Adrenal gland (tissue), 19 donors: ENCODE measurements at places on chromosomes 1 and 21. TPM values are rescaled to one million over a fixed set of nuclear protein-coding genes. Genes with fewer than 3 reads are reported as not detected.

- H3K27me3 ChIP-seq = no peaks in the 10 kb centered on the region
- no peak overlapping the region for H3K27ac ChIP-seq
- no peak for DNase-seq
- no peak overlapping the region for H3K4me3 ChIP-seq
Measured at GRCh38 chr1:87362063-87362833, 33.6 kb downstream of the LMO4 start.

The GABPB2 gene
- total RNA-seq = 10.6 TPM

GRCh38 chr21:37915497-37915911 is 753 bp downstream of the KCNJ6 start:
- H3K4me1 ChIP-seq = no peaks in the 10 kb centered on the region
- no peak for DNase-seq
- H3K27me3 ChIP-seq = peaks cover 35% of the 10 kb centered on the region
- H3K4me3 ChIP-seq = no peak overlapping the region
- H3K36me3 ChIP-seq = no peaks in the 10 kb centered on the region

The GJB5 gene
- not detected for total RNA-seq

GRCh38 chr1:99849413-99849743 is 783 bp upstream of the AGL start:
- no peak overlapping the region for H3K4me3 ChIP-seq
- no peaks in the 10 kb centered on the region for H3K27me3 ChIP-seq
- no peaks in the 10 kb centered on the region for H3K36me3 ChIP-seq
- no peak for DNase-seq
- no peak overlapping the region for H3K27ac ChIP-seq
- H3K4me1 ChIP-seq = peaks cover 8% of the 10 kb centered on the region

The TSEN15 gene
- 29.9 TPM for total RNA-seq

The KRTAP10-10 gene
- total RNA-seq = not detected

DNA sequence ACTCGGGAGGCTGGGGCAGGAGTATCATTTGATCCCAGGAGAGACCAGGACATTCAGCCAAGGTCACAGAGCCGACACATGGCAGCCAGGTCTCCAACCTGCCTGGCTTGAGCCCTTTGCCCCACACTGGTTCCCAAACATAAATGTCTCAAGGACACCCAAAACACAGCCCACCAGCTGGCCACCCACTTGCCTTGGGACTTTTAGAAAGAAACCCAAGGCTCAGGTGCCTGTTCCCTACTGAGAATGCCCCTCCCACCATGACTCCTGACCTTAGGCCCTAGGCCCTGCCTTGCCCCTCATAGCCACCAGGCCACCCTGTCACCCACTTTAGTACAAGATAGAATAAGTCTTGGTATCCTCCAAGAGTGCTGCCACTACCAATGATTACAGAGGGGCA is 41.9 kb upstream of the LRP8 start:
- H3K4me1 ChIP-seq = no peaks in the 10 kb centered on the region
- no peak overlapping the region for H3K27ac ChIP-seq
- H3K36me3 ChIP-seq = no peaks in the 10 kb centered on the region
- H3K27me3 ChIP-seq = peaks cover 6% of the 10 kb centered on the region
- peak; percentile 5 for DNase-seq
- no peak overlapping the region for H3K4me3 ChIP-seq

The GBP6 gene
- not detected for total RNA-seq

- H3K4me3 ChIP-seq = no peak overlapping the region
- no peaks in the 10 kb centered on the region for H3K36me3 ChIP-seq
- DNase-seq = peak; percentile 35
- H3K27me3 ChIP-seq = no peaks in the 10 kb centered on the region
- H3K27ac ChIP-seq = peak overlapping the region; percentile 63
- H3K4me1 ChIP-seq = peaks cover 27% of the 10 kb centered on the region
Measured at GRCh38 chr1:41152622-41153044, 89.5 kb downstream of the SCMH1 start.

The CELA3B gene
- total RNA-seq = 6.7 TPM

The OR2T35 gene
- not detected for total RNA-seq

GRCh38 chr1:79912813-79913212 is 906.3 kb upstream of the ADGRL4 start:
- no peak overlapping the region for H3K27ac ChIP-seq
- H3K36me3 ChIP-seq = no peaks in the 10 kb centered on the region
- no peaks in the 10 kb centered on the region for H3K27me3 ChIP-seq
- H3K4me1 ChIP-seq = no peaks in the 10 kb centered on the region
- no peak for DNase-seq

DNA sequence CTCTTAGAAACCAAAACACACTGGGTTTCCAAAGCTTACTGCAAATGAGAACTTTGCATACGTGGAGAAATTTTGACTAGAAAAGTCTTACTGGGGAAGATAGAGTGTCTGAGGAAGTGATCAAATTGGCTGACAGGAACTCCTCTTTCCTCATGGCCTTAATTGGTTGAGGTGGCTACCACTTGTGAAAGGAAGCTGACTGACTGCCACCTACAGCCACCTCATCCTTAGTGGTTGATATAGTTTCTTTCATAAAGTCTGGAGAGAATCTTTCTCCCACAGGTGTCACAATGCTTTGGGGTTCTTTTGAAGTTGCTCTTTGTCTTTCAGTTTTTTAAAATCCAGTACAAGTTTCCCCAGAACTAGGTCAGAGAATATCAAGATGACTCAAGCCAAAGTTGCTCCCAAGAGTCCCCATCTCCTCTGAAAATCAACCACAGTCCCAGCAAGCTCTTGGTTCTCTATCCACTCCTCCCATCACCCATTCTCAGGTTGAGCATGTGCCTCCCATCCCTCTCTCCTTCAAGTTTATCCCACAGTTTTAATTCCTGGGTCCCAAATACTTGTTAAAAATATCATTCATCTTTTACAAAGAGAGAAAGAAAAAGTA is 43.3 kb downstream of the GPR88 start:
- H3K27ac ChIP-seq = no peak overlapping the region
- H3K36me3 ChIP-seq = no peaks in the 10 kb centered on the region
- peaks cover 7% of the 10 kb centered on the region for H3K4me1 ChIP-seq
- no peak overlapping the region for H3K4me3 ChIP-seq
- no peak for DNase-seq

DNA sequence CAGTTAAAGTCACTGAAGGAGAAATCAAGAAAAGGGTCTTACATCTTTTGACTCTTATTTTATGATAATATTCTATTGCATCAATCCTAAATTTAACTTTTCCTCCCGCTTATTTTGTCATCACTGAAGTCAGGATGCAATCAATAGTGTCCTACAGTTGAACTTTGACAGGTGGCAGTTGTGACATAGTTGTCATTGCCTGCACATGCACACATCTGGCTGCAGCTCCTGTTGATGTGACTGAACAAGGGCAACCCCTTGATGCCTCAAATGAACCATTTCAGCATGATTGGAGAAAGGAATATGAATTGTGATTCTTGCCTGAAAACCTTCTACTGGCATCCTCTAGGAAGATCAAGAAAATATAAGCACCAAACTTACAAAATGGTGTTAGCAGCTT is 157.7 kb downstream of the NTNG1 start:
- no peak overlapping the region for H3K4me3 ChIP-seq
- no peaks in the 10 kb centered on the region for H3K36me3 ChIP-seq
- H3K27ac ChIP-seq = no peak overlapping the region
- no peaks in the 10 kb centered on the region for H3K4me1 ChIP-seq
- no peaks in the 10 kb centered on the region for H3K27me3 ChIP-seq

DNA sequence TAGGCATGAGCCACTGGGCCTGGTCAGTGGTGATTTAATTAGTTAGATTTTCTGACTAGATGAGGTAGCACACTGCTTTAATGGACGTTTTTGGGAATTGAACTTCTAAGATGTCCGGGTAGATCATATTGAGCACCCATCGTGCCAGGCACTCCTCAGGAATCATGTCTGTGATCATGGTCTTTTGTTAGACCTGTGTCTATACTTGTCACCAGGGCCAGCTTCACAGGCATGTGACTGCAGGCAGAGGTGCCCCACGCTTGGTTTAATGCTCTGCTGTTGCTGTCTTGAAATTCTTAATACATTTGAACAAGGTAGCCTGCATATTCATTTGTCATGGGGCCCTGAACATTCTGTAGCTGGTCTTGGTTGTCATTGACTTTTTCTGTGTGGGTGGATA is 19.6 kb downstream of the UBE4B start:
- peaks cover 5% of the 10 kb centered on the region for H3K4me1 ChIP-seq
- DNase-seq = no peak
- no peak overlapping the region for H3K4me3 ChIP-seq
- H3K36me3 ChIP-seq = peaks cover 3% of the 10 kb centered on the region

DNA sequence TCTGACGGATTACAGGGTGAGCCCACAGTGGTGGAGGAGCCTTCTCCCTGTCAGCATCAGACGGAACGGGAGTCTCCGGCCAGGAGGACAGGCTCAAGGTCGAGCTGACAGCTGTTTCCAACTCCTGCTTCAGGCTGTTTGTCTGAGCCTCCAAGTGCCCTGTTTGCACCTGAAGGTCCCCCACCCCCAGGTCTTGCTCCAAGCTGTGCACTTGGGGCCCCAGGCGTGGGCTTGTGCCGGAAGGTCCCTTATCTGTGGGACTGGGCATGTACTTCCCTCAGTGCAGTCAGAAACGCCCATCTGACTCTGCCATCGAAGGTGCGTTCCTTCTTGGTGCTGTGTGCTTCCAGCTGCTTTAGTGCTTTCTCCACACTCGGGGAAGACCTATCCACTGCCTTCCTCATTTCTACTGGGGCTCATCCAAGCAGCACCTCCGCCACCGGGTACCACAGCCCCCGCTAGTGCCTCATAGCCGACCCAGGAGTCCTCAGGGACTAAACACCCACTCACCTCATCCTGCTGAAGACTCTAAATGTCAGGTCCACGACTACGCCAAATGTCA is 29.5 kb upstream of the CR2 start:
- H3K27me3 ChIP-seq = no peaks in the 10 kb centered on the region
- no peak overlapping the region for H3K27ac ChIP-seq
- H3K4me1 ChIP-seq = no peaks in the 10 kb centered on the region
- DNase-seq = no peak
- H3K36me3 ChIP-seq = no peaks in the 10 kb centered on the region
- H3K4me3 ChIP-seq = no peak overlapping the region

- peaks cover 37% of the 10 kb centered on the region for H3K4me1 ChIP-seq
- peak overlapping the region; percentile 43 for H3K4me3 ChIP-seq
- peak overlapping the region; percentile 47 for H3K27ac ChIP-seq
- no peaks in the 10 kb centered on the region for H3K27me3 ChIP-seq
- no peaks in the 10 kb centered on the region for H3K36me3 ChIP-seq
Measured at GRCh38 chr1:2300851-2301606, 72.9 kb downstream of the SKI start.

The GPR25 gene
- total RNA-seq = not detected

The OR2M3 gene
- not detected for total RNA-seq

DNA sequence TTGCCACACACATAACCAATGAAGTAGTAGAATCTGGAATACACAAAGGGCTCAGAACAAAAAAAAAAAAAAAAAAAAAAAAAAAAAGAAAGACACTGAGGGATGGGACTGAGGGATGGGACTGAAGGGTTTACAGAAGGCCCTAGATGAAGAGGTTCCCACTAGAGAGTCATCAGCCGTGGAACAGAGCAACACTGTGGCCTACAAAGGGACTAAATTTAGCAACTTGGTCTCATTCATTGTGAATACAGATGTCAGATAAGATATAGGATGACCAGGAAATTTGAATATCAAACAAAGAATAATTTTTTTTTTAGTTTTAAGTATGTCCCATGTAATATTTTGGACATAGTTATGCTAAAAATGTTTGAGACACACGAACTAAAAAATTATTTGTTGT is 62.1 kb downstream of the GLUL start:
- H3K27me3 ChIP-seq = no peaks in the 10 kb centered on the region
- H3K27ac ChIP-seq = no peak overlapping the region
- no peaks in the 10 kb centered on the region for H3K36me3 ChIP-seq
- H3K4me1 ChIP-seq = no peaks in the 10 kb centered on the region

DNA sequence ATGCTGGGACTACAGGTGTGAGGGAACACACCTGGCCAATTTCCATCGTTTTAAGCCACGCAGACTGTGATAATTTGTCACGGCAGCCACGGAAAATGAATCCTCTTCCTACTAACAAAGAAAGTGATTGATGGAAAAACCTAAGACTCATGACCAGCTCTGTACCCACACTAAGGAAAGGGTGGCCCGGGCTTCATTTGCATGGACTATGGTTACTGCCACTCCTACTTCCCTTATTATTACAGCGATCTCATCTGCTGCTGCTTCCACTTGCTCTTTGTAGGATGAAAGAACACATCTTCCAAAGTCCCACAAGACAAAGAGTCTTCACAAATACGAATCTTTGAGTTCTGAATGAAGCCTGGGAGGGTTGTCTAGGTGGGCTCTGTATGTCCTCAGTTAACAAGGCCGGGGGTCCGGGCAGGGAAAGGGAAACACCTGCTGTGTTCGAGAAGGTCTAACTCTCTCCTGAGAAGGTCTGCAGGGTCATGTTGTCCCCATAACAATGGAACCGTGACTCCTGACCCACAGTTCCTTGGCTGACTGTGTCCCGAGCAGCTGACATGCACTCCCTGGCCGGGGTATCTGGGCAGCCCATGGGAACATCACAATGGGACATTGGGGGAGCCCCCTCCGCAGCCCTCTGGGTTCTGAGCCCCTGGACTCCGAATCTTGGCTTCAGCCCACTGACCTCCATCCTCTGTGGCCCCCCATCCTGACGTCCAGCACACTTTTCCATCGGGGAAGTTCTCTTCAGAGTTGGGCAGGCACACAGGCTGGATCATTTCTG is 13.3 kb upstream of the TFF1 start:
- DNase-seq = no peak
- H3K36me3 ChIP-seq = no peaks in the 10 kb centered on the region
- no peaks in the 10 kb centered on the region for H3K27me3 ChIP-seq
- no peak overlapping the region for H3K27ac ChIP-seq
- no peaks in the 10 kb centered on the region for H3K4me1 ChIP-seq

The HEYL gene
- 14.9 TPM for total RNA-seq

GRCh38 chr1:68384321-68384813 is 65.4 kb downstream of the RPE65 start:
- H3K27ac ChIP-seq = peak overlapping the region; percentile 29
- H3K4me1 ChIP-seq = peaks cover 5% of the 10 kb centered on the region
- H3K27me3 ChIP-seq = no peaks in the 10 kb centered on the region
- peak; percentile 66 for DNase-seq
- no peak overlapping the region for H3K4me3 ChIP-seq
- H3K36me3 ChIP-seq = no peaks in the 10 kb centered on the region

DNA sequence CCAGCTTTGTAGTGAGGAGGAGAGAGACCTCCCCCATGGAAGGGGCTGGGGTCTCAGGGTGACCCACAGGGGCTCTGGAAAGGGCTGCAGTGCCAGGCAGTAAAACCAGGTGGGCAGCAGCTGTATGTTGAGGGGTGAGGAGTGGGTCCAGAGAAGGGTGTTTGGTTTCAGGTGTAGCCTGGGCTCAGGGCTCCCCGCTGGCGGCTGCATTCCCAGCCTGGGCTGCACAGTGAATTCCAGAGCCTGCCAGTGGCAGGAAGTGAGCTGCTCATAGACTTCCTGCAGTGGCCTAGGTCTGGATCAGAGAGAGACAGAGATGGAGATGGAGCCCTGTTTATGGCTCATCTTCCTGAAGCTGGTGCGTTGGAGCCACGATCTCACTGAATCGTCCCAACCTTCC is 356.4 kb downstream of the PTPRU start:
- DNase-seq = no peak
- no peak overlapping the region for H3K27ac ChIP-seq
- H3K4me1 ChIP-seq = no peaks in the 10 kb centered on the region
- H3K27me3 ChIP-seq = no peaks in the 10 kb centered on the region

GRCh38 chr1:54849219-54850068 is 37.6 kb downstream of the DHCR24 start:
- H3K27ac ChIP-seq = no peak overlapping the region
- H3K4me1 ChIP-seq = peaks cover 7% of the 10 kb centered on the region
- no peak overlapping the region for H3K4me3 ChIP-seq
- DNase-seq = no peak
- H3K36me3 ChIP-seq = no peaks in the 10 kb centered on the region

GRCh38 chr1:46452931-46453325 is 36.7 kb upstream of the DMBX1 start:
- H3K4me3 ChIP-seq = no peak overlapping the region
- H3K36me3 ChIP-seq = no peaks in the 10 kb centered on the region
- no peaks in the 10 kb centered on the region for H3K4me1 ChIP-seq
